ENCODE measurements at places on chromosomes 5 and 9. TPM values are rescaled to one million over a fixed set of nuclear protein-coding genes. Genes with fewer than 3 reads are reported as not detected.

HBEGF gene
- polyA plus RNA-seq = 6.6 TPM

GTF3C4 gene
- polyA plus RNA-seq = 7.7 TPM

IL13 gene
- polyA plus RNA-seq = not detected

WHRN gene
- polyA plus RNA-seq = 1.2 TPM

NR6A1 gene
- polyA plus RNA-seq = 0.12 TPM

FGF18 gene
- 0.27 TPM for polyA plus RNA-seq

ADRA1B gene
- 0.58 TPM for polyA plus RNA-seq

RETREG1 gene
- polyA plus RNA-seq = 0.14 TPM

NSG2 gene
- not detected for polyA plus RNA-seq

SLC34A3 gene
- not detected for polyA plus RNA-seq

ENG gene
- 17.2 TPM for polyA plus RNA-seq

ENTPD8 gene
- not detected for polyA plus RNA-seq

ADGRD2 gene
- polyA plus RNA-seq = not detected

ARID3C gene
- polyA plus RNA-seq = not detected

INSL4 gene
- 0.05 TPM for polyA plus RNA-seq

SAXO1 gene
- polyA plus RNA-seq = 0.01 TPM

SLC9A3 gene
- polyA plus RNA-seq = 1.0 TPM

ACOT12 gene
- polyA plus RNA-seq = 0.56 TPM

OBP2B gene
- polyA plus RNA-seq = not detected

DBH gene
- not detected for polyA plus RNA-seq

ZNF454 gene
- 0.78 TPM for polyA plus RNA-seq

GRIN3A gene
- not detected for polyA plus RNA-seq

PKD2L2 gene
- not detected for polyA plus RNA-seq

KLHL3 gene
- 2.1 TPM for polyA plus RNA-seq

PCDHB16 gene
- 0.66 TPM for polyA plus RNA-seq

ST8SIA4 gene
- 0.02 TPM for polyA plus RNA-seq

FKTN gene
- polyA plus RNA-seq = 17.7 TPM

CARD9 gene
- polyA plus RNA-seq = 0.93 TPM

GTF2H2 gene
- polyA plus RNA-seq = 16.1 TPM

All from AG04450 (cell line).